NB4 (cell line): ENCODE measurements at places on chromosomes 6 and 20.

DNA sequence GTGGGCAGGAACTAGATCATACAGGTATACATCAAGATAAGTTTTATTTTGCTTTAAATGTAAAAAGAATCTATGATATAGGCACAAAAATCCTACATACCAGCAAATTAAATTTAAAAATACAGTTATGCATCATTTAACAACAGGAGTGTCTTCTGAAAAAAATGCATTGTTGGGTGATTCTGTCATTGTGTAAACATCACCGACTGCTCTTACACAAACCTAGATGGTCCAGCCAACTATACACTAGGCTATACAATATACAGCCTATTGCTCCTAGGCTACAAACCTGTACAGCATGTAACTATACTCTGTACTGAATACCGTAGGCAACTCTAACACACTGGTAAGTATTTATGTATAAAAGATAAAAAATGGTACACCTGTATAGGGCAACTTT is 139.4 kb downstream of the RNGTT start:
- no peak for DNase-seq

DNA sequence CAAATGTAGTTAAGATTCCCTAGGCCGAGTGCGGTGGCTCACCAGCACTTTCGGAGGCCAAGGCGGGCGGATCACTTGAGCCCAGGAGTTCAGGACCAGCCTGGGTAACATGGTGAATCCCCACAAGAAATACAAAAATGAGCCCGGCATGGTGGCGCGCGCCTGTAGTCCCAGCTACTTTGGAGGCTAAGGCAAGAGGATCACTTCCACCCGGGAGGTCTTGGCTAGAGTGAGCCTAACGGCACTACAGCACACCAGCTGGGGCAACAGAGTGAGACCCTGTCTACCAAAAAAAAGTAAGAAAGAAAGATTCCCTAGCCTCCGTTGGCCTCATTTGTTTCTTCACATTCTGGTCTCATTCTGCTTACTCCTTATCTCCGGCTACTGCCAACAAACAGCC is 1.2 kb downstream of the ESF1 start:
- DNase-seq, result no peak

DNA sequence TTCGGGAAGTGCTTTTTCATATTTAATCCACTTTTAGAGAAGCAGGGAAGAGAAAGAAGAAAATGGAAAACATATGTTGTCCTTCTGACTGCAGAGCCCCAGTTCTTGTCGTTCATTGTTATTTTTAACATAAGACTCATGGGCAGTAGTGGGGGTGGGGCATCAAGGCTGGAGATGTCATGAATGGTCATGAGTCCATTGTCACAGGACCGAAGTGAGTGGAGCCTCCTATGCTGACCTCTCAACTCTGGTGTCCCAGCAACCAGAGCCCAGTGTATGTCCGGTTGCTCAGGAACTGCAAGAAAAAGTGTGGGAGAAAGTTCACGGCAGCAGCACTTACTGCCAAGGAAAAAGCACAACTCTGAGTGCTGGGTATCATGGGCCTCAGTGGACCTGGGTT is 108.6 kb downstream of the BANF2 start:
- no peak for DNase-seq

DNA sequence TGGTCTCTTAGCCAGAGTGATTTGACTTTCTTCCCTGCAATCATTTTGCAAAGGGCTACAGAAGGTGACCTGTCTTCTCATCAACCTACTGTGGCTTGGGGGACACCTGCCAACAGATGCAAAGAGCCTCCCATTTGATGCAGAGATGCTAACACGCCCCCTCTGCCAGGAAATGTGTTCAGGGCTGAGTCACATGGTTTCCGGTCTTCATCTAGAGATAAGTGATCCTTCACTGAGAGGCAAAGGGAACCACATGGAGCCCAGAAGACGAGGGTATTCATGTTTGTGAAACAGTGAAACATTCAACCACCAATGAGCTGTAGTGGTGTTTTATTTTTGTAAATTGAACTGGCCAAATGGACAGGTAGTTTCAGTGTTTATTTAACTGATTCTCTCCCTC is 109.0 kb upstream of the RIN2 start:
- DNase-seq, result no peak
